ENCODE measurements at places on chromosomes 2 and 18.

GRCh38 chr2:43041173-43041591, 185.2 kb downstream of the ZFP36L2 start:
- DNase-seq = no peak

DNA sequence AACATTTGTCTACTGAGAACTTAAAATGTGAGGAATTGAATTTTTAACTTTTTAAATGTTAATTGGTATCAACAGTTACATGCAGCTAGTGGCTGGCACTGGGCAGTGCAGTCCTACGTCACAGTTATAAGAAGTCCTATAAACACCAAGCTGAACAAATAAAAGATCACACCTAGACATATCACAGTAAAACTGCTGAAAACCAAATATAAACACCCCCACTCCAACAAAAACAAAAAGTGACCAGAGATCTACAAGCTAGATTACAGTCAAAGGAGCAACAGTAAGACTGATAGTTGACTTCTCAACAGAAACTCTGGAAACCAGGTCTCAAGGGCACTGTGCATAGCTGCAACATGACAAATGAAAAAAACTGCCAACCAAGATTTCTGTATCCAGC, 19.4 kb downstream of the TLK1 start:
- DNase-seq = no peak

DNA sequence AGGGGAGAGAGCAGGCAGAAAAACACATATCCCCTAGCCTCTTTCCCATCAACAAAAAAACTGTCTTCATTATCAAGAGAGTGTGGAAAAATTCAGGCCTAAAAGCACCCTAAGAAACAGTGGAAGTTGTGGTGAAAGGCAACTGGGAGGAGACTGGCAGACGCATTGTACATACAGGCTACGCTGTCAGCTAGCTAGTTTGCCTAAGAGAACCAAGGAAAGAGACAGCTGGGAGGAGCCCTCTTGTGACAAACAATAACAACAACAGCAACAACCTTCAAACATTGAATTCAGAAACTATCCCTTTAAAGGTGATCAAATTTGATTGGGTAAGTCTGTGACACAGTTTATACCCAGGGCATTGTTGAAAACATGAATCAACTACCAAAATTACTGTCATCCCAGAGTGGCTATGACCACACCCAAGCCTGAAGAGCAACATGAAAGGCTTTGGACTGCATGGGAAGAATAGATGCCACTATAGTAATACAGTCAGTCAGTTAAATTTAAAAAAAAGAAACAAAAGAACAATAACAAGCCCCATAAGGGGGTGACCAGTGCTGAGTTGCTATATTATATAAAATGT, 88.9 kb upstream of the CRIM1 start:
- DNase-seq = no peak

DNA sequence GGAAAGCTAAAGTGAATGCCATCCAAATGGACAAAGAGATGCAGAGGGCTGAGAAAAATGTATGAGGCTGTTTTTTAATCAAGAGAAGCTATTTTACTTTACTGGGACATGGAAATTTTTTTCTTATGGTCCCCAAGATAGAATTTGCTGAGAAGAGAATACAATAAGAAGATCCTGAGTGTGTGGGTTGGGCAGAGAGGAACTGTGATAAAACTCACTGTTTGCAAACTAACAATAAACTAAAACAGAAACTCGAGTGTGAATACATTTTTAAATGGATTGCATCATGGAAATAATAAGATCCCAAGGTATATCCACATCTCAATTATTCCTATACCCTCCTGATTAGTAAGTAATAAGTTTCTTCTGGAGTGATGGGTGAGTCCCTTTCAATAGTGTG, 4.4 kb downstream of the NEB start:
- DNase-seq = no peak

GRCh38 chr2:105867587-105867986, 122.9 kb downstream of the NCK2 start:
- no peak for DNase-seq

DNA sequence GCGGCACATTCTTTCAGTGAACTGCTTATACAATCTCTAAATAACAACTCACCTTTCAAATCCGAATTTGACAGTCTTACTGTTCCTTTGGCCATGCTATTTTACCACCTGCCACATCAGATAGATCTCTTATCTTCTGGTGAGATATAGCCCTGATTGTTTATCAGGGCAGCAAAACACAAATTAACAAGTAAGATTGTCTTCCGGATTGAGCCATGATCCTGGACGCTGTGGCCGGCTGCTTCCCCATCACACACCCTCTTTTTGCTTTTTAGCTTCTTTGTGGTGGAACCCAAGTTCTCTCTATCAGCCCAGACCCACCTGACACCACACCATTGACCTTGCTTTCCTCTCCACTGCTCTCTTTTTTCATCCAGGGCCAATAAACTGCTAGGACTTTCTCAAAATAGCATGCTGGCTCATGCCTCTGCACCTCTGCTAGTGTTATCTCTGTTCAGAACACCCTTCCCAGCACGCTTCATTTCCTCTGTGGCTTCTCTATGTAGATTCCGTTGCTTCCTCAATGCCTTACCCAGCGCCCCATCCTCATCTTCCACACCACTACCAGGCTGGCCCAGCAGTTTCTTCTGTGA, 111.8 kb upstream of the CNTNAP5 start:
- DNase-seq = no peak

DNA sequence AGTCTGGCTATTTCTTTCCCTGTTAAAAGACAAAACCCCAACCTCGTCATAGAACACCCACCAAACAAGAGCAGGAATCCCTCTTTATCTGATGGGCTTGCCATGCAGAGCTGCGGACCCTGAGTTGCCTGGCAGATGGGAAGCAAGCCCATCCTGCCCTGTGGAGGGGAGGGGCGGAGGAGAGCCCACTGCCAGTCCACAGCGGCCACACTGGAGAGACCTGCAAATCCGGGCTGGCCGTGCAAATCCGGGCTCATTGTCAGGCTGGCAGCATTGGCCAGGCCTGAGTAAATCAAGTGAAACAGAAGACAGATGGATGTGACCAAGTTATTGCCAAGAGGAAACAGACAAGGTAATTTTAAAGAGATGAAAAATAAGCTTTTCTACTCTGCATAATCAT, 22.0 kb downstream of the MYL12B start:
- no peak for DNase-seq
